ENCODE measurements at places on chromosomes 12 and 14.
A peak's percentile ranks its signal among the peaks of the same experiment; 100 is the strongest.

DNA sequence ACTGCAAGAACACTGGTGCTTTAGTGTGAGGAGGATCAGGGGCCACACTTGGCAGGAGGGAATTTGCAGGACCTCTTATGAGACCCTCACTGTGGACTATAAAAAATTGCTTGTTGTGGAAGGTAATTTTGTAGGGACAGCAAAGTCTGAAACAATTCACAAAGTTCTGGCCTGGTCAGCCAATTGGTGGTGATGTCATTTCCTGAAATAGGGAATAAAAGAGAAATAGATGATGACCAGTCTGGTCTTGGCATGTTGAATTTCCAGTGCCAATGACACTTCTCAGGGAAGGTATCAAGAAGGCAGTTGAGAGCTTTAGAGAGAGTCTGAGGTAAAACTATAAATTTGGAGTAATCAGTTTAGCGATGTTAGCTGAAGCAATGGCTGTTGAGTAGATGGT is 129.3 kb upstream of the LMNTD1 start:
- no peak for DNase-seq

- no peak for DNase-seq
Observed at GRCh38 chr14:86541972-86542371, 1012.0 kb downstream of the FLRT2 start.

DNA sequence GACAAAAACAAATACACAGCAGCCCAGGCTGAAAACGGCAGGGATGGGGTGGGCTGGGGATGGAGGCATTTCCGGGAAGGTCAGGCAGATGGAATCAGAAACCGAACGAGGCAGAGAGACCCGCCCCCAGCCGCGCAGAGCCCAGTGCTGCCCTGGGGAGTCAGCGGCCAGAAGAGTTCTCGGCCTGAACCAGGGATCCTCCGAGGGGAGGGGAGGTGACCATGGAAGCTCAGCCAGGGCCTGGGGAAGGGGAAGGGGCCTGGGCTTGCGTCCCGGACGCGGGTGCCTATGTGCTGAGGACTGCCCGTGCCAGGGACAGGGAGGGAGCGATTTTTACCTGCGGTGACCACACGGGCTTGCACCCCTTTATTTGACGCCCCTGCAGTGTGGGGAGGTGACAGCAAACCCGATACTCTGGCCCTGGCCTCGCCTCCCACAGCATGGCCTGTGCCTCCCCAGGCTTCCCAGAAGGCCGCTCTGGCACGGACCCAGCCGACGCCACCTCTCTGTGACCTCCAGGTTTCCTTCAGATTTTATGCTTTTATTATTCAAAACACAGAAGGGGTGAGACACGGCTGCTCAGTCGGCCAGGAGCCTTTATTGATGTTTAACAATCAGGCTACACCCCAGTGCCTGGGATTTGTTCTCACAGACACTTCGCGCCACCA is 7.7 kb downstream of the LRCOL1 start:
- no peak for DNase-seq

DNA sequence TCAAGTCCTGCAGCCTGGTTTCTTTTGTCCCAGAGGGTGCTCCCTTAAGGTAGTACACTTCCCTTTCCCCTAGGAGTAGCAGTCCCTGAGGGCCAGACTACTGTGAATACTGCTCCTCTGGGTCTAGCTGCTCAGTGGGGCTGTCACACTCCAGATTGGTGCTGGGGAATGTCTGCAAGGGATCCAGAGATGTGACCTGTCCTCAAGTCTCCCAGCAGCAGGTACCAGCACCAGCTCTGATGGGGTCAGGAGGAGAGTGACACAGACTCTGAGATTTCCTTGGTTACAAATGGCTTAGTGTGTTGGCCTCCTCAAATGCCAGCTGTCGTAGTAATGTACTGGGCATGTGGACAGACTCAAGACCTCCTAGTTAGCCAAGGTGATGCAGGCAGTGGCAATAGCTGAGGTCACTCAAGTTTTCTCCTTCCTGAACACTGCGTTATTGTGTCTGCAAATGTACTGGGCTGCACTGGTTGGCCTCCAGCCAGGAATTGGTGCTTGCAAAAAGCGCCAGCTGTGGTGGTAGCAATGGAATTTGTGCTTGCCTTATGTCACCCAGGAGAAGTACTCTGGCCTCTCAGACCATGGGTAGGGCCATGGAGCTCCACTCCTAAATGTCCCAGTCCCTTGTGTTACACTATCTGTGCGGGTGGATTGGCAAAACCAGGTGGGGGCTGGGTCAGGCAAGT is 36.4 kb upstream of the AEBP2 start:
- DNase-seq = no peak

DNA sequence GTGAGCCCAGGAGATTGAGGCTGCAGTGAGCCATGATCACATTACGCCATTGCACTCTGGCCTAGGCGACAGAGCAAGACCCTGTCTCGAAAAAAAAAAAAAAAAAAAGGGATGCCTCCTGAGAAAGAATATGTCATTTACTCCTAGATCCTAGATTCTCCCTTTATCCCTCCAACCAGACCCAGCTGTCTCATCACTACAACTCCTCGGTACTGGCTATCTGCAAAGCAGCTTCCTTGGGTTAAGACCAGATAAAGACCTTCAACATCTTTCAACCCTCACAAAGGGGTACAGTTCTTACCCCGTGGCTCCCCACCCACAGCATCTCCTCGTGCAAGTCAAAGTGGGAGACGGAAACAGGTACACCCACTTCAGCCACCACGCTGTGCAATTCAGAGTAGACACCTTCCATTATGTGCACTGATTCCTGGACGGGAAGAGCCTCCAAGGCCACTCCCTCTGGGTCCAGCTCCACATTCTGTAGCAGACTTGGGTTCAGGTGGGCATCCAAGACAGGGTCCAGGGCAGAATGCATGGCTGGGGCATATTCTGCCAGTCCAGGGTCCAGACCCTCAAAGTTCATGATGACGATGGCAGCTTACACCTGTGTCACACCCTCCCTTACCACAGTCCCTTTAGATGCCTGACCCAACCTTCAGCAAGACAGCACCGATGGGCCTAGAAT is 1.1 kb downstream of the PAN2 start:
- no peak for DNase-seq

DNA sequence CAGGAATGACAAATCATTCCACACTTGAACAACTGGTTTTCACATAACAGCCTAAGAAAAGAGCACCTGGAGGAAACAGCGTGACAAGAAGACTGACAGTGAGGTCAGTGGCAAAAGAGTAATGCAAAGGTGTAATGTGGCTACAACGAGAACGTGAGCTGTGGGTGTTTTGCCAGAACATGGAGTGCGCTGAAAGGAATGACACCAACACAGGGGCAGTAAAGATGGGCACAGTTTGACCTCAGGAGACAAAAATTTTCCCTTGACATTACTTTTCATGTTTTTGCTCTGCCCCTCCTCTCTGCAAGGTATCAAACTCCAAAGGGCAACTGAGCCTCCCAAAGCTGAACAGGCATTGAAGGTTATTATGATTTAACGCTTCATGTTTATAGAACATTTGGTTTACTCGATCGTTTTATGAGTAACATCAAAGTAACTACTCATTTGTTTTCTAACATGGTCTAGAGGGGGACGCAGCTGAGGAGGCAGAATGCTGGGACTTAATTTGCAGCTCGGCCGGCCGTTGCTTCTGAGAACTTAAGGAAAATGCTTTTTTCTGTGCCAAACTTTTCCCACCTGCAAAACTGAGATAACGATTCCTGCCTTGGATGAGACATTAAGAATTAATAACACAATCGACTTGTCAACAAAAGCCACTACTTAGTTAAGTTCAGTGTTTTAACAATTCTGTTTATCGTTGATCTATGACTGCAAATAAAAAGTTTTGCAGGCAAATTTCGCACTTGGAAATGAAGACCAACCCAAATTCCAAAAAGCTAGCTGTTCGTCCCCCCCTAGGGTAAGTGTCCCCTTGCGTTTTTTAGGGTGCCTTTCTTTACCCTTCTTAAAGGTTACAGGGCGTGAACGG is 954 bp downstream of the HAUS4 start:
- DNase-seq = no peak

DNA sequence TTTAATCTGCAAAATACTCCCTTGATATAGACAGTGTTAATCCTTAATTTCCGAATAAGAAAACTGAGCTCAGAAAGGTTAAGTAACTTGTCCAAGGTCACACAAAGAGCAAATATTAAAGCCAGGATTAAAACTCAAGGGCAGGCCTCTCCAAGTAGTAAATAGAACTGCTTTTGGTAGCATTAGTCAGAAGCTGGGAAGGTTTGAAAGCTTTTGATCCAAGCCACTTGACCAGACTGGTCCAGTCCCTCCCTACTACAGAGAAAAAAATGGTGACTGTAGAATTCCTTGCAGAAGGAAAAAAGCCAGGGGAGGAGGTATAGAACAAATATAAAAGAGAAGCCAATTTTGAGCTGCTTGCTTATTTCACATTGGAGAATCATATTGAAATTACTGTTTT is 111.5 kb downstream of the NT5DC3 start:
- DNase-seq = no peak

DNA sequence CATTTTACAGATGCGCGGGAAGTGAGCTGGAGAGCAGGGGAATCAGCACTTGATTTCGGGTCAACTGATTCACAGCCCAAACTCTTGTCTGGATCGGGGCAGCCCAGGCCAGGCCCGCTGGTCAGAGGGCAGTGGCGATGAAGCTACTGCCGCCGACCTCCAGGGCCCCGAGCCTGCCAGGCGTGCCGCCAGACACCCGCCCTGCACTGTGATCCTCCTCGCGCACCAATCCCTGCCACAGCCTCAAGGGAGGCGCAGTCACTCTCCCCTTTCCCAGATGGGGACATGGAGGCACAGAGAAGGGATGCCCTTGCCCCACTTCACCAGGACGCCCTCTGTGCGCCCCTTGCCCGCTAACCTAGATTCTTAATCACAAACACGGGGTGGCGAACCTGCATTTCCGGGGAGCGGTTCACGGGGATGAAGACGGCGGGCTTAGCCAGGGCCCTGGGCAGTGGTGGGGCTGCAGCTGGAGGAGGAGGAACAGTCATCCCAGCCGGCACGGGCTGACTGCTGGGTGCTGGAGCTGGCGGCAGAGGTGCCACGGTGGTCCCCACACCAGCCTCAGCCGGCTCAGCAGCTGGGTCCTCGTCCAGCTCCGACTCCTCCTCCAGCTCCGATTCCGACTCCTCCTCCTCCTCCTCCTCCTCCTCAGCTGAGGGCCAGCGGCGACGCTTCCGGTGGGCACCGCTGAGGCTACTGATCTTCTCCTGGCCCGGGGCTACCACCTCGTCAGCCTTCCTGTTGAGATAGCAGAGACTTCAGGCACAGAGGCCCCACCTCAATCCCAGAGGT is 8.6 kb downstream of the DHX37 start:
- DNase-seq = no peak

DNA sequence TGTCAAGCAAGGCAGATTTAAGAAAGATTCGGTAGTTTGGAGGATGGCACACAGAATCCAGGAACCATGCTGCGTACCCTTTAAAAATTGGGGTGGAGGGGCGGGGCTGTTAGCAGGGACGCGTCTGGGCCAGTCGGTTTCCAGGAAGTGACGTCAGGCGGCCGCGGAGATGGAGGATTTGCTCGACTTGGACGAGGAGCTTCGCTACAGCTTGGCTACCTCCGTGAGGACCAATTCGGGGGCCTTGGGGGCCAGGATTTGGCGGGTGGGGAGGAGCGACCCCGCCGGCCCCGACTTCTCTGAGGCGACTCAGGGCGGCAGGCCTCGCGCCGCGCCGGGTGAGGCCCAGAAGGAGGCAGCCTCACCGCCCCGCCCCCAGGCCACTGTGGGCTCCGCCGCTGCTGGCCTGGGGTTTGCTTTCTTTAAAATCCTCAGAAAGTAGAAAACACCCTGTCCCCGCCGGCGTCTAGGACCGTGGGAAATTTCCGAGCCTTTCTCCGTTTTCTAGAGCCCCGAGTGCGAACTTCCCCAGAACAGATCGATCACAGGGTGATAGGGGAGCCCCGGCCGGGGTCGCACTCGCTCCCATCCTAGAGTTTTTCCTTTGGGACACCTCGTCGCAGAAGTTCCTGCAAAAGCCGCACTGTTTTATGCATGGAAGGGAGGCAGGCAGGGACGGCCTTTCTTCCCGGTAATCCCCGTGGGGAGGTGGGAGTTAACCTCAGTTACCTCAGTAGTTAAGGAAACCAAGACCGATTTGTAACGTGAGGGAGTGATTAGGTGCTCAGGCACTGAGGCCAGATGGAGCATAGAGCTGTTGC is at the start of gene IFT43:
Gene IFT43, plus strand, starts transcription at position 146 of the 821 bp plus-strand sequence. Its CDS starts 24 bp downstream, at position 170.
- peak; percentile 88 for DNase-seq
